ENCODE measurements at places on chromosomes 16 and 17.

GRCh38 chr16:73412416-73412815, 364.5 kb upstream of the ZFHX3 start:
- DNase-seq = no peak

- peak; percentile 31 for DNase-seq
Measured at GRCh38 chr17:66310528-66311148, 8.2 kb downstream of the PRKCA start.

DNA sequence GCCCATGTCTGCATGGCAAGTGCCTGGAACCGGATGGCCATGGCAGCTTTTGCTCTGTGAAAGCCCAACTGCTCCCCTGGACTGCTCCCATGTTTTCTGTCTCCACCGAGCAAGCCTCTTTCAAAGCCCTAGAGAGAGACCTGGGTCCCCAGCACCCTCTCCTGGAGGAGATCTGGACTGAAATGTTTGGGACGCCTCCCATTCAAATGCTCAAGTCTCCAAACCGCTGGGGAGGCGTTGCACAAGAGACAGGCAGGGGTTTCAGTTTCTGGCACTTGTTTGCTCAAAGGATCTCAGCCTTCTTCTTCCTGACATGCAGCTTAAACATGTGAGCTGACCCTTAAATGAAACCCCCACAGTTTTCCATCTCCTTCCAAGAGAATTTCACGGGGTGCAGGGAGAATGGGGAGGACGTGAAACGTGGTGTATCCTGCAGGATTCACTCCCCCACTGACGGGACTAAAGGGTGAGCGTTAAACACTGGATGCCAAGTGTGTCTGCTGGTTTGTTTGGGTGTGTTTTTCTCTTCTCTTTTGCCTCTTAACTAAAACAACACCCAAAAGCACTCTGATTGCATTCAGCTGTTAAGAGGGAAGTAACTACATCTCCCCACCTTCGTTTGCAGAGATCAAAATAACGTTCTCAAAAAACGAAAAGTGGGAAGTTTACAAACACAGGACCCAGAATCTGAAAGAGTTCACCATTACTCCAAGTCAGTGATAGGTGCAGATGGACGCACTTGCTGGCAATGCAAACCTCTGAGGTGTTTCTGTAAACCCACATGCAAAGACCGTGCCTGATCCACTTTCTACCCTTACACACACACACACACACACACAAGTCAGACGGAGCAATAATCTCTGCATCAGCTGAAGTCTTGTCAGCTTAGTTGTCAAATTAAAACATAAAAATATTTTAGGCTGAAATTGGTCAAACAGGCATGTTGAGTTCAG, 256.9 kb downstream of the C16orf95 start:
- DNase-seq = no peak

DNA sequence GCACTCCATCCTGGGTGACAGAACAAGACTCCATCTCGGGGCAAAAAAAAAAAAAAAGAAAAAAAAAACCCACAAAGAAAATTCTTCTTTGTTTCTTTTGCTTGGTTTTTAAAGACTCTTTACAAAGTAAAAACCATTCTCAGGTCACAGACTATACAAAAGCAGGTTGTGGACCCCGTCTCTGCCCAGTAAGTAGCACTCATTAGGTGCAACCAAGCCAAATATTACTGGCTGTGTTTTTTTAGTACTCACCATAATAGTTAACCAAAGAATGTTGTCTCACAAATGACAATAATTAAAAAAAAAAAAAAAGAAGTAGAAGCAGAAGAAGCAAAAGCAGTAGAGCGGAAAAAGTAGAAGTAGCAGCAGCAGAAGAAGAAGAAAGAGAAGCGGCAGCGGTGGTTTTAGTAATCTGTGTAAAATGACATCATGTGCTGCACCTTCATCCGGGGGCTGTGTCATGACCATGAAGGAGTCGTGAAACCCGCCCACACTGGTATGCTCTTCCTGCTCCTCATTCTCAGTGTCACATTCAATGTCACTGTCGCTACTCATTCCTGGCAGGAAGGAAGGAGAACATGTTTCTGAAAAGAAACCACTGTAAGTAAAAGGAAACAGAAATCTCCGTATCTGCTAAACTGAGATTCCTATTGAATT, 105.4 kb downstream of the TRIM37 start:
- peak; percentile 47 for DNase-seq

DNA sequence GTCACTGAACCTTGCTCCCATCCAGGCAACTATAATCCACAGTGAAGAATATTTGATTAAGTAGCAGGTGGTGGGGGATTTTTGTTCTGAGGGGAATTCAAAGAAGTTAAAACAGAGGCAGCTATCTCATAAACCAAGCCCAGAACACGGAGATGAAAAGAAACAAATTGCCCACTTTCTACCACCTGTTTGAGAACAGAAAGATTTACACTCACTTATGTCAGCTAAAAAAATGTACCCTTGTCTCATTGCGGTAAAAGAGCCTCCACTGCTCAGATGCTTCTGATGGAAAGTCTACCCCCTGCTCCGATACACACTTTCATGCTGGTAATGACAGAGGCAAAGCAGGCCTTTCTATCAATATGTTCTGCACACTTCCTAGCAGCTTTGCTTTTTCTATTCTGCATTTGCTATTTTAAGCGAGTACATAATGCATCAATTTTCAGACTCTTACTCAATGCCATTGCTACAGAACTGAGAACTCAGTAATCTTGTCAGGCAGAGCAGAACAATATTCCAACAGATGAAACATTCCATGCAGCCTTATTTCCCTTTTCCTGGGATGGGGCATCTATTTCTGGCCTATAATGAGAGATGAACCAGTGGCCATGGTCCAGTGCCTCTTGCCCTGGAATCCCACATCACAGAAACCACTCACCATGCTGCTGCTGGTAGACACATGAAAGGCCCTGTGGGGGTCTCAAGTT, 29.0 kb downstream of the CDK5R1 start:
- no peak for DNase-seq

DNA sequence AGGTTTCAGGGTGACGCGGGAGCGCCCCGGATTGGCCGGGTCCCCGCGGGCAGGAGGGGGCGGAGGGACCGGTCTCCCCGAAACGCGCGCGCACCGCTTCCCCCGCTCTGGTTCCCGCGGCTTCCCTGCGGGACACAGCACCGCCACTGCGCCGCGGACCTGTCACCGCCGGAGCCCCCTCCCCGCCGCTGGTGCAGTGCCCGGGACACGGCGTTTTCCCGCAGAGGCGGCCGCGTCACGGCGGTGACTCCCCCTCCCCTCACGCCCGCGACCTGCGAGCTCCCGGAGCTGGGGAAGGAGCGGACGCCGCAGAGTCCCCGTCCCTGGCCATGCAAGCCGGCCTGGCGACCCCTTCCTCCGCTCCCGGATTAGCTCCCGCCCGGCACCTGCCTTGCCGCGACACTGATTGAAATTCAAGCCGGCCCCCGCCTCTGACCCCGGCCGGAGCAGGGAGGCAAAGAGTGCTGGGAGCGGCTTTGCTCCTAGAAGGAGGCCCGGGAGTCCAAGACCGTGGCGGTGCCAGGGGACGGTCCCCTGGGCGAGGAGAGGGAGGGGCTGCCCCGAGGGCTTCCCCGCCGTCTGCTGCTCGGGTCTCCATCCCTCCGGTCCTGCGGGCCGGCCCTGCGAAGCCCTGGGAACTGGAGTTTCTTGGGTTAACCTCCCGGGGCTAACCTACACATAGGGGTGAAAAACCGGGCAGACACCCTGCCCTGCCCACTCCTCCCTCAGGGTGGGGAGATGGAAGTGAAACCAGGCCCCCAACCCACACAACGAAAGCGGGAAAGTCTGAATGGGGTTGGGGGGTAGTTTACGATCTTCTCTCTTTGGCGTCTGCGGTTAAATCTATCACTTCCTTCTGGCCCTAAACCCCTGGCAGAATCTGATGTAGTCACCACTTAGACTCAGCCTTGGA, 1.0 kb downstream of the RHBDL3 start:
- DNase-seq = no peak

GRCh38 chr17:68821860-68822696, 133.1 kb downstream of the ABCA8 start:
- DNase-seq = no peak
